ENCODE measurements at places on chromosomes 5 and 9.
A peak's percentile ranks its signal among the peaks of the same experiment; 100 is the strongest.

DNA sequence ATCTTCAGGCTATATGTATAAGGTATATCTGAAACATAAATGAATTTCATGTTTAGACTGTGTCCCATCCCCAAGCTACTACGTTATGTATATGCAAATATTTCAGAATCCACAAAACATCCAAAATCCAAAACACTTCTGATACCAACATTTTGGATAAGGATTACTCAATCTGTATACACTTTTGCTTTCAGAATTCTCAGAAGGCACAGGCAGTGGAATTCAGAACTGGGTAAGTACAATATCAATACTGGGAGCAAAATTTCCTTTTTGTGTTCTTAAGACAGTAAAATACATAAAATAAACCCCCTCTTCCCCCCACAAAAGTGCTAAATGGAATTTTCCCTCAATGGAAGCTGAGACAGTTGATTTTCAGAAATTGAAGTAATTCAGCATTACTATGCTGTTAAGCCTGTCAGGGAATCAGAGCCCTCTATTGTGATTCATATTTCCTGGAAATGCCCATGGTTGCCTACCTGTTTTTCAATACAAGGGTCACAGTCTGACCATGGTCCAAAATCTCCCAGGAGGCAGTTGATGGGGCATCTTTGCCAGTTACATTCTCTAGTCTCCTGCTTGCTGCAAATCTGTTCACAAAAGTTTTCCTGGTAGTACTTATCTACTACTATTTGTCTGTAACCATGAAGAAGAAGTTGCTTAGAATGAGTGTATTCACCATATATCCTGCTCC lies 12.1 kb downstream of the C6 start:
- H3K27ac ChIP-seq = no peak overlapping the region
- H3K4me3 ChIP-seq = no peak overlapping the region
- no peak for DNase-seq
- no peaks in the 10 kb centered on the region for H3K36me3 ChIP-seq

GRCh38 chr5:72844218-72844603 lies 27.8 kb downstream of the TNPO1 start:
- peaks cover 7% of the 10 kb centered on the region for H3K36me3 ChIP-seq
- no peaks in the 10 kb centered on the region for H3K27me3 ChIP-seq
- H3K27ac ChIP-seq = no peak overlapping the region
- no peak overlapping the region for H3K4me3 ChIP-seq
- H3K4me1 ChIP-seq = peaks cover 30% of the 10 kb centered on the region

DNA sequence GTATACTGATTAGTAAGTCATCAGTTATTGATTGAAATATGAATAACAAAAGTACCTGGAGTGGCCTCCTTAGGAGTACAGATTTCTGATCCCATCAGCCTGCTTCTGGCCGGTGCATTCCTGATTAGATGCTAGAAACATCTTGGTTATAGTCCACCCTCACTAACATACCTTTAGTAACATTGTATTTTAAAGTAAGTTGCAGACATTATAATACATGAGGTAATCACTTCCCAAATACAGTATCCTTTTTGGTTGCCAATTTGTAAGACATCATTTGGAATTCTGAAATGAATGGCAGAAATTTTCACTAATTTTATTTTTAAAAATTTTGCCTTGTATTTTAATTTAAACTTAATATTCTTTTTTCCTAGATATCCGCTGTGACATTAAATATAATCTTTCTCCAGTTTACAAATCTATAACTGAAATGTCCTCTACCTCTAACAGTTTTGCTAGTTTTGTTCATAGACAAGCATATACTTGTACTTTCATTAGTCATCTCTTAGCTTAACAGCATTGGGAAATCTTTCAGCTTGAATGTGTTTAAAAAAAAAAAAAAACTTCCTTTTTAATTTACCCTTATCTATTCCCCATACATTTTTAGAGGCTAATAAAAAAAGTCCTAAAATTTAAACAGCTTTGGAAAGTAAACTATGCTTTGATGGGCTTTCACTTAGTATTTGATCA lies 178.9 kb downstream of the XRCC4 start:
- H3K27ac ChIP-seq = no peak overlapping the region
- H3K27me3 ChIP-seq = no peaks in the 10 kb centered on the region
- H3K4me1 ChIP-seq = no peaks in the 10 kb centered on the region
- no peak overlapping the region for H3K4me3 ChIP-seq
- H3K36me3 ChIP-seq = peaks cover 4% of the 10 kb centered on the region
- DNase-seq = no peak

DNA sequence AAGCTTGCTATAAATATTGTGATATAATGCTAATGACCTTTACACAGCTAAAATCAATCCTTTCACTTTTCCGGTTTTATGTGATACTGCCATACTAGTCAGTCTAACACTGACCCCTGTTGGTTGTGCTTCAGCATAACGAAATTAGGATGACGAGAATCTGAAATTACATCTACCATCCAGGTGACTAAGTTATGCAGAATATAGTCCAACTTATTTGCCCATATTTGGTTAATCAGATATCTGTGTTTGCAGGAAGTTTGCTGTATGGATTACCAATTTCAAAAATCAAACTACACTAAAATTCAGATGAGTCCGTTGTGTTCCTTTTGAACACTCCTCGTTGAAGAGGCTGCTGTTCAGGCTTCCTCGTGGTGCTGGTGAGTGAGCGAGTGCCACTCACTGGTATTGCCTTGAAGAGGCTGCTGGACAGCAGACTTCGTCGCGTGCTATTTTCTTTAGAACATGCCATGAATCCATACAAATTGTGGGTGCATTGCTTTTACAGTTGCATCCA lies 32.5 kb downstream of the TENT4A start:
- no peaks in the 10 kb centered on the region for H3K27me3 ChIP-seq
- peaks cover 7% of the 10 kb centered on the region for H3K4me1 ChIP-seq
- DNase-seq = peak; percentile 35
- peaks cover 41% of the 10 kb centered on the region for H3K36me3 ChIP-seq
- H3K27ac ChIP-seq = no peak overlapping the region

GRCh38 chr5:44875661-44876605 lies 67.2 kb downstream of the MRPS30 start:
- H3K27ac ChIP-seq = peak overlapping the region; percentile 84
- peaks cover 25% of the 10 kb centered on the region for H3K4me1 ChIP-seq
- H3K27me3 ChIP-seq = no peaks in the 10 kb centered on the region
- DNase-seq = peak; percentile 52

DNA sequence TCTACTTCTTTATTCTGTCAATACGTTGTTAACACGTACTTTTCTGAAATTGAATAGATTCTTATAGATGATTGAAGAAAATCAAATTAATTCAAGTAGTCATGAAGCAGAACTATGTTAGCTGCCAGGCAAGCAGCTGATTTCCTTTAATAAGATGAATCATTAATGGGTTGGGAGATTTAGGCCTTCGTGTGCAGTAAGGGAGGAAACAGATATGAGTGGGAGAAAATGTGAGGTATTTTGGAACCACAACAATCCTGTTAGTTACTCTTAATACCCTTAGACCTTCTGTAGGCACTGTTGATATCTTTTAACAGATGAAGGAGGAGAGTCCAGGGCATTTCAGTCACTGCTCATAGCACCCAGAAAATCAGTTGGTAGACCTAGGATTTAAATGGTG lies 121.0 kb downstream of the AOPEP start:
- H3K36me3 ChIP-seq = peaks cover 3% of the 10 kb centered on the region
- no peak overlapping the region for H3K4me3 ChIP-seq
- no peak for DNase-seq
- no peaks in the 10 kb centered on the region for H3K27me3 ChIP-seq
- H3K4me1 ChIP-seq = peaks cover 19% of the 10 kb centered on the region
- H3K27ac ChIP-seq = no peak overlapping the region

DNA sequence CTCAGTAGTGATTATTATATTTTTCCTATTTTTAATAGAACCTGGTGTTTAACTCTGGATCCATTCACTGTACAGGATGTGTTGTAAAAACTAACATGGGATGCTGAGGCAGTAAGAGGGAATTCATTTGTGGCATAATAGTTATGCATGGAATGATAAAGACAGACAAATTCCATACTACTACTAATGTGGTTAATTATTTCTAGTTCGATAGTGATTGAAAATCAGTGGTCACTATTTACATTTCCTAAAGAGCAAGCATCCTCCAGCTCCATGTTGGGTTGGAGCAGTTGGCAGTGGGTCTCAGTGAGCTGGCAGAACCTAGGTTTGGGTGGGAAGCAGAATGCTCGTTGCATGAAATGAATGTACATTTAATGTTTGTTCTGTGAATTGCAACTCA lies 122.6 kb downstream of the SAXO1 start:
- H3K36me3 ChIP-seq = no peaks in the 10 kb centered on the region
- H3K4me3 ChIP-seq = no peak overlapping the region
- DNase-seq = no peak
- H3K27ac ChIP-seq = no peak overlapping the region
- H3K27me3 ChIP-seq = no peaks in the 10 kb centered on the region
- H3K4me1 ChIP-seq = no peaks in the 10 kb centered on the region

DNA sequence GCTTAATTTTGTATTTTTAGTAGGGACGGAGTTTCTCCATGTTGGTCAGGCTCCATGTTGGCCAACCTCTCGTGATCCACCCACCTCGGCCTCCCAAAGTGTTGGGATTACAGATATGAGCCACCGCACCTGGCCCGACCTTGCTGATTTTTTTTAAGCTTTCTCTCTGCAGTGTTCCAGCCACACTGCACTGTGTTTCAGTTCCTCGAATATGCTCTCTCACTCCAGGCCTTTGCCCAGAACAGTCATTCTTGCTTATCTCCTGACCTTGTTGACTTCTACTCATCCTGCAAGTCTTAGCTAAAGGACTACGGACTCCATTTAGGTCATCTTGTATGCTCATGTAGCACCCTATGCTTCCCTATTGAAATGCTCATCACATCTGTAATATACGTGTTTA lies 3.3 kb downstream of the SNAPC3 start:
- peaks cover 41% of the 10 kb centered on the region for H3K4me1 ChIP-seq
- H3K4me3 ChIP-seq = no peak overlapping the region
- H3K27ac ChIP-seq = no peak overlapping the region
- peaks cover 24% of the 10 kb centered on the region for H3K36me3 ChIP-seq
- no peak for DNase-seq

DNA sequence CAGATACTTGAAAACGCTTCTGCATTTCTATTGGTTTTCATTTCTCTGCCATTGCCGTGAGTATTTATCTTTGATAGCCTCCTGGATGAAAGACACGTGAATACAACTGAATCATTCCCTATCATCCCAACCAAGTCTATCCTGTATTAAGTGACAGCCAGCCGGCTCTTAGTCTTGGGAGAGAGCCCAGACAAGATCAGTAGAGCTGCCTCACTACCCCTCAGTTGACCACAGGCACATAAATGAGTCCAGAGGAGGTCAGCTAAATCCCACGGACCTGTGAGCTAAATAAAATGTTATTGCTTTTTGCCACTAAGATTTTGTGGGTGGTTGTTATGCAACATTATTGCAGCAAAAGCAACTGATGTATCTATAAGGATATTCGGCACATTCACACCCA lies 639.0 kb upstream of the ACO1 start:
- no peaks in the 10 kb centered on the region for H3K36me3 ChIP-seq
- H3K4me3 ChIP-seq = no peak overlapping the region
- H3K27me3 ChIP-seq = no peaks in the 10 kb centered on the region

DNA sequence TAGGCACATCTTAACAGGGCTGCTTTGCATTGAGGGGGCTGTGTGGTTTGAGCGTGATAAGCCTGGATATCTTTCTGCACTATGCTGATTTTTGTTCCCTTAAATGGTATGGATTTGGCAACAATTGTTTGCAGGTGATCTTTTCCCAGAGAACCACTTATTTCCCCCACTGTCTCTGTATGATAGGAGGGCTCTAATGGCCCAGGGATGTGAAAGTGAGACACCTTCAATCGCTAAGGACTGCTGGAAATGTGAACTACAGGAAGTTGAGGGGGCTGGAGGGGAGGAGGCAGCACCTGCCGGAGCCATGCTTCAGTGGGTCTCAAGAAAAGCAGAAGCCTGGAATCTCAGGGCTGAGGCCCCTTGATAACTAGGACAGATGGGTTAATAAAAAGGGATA lies 29.4 kb downstream of the SYK start:
- no peaks in the 10 kb centered on the region for H3K4me1 ChIP-seq
- no peak for DNase-seq
- no peaks in the 10 kb centered on the region for H3K36me3 ChIP-seq
- no peak overlapping the region for H3K27ac ChIP-seq

- H3K4me1 ChIP-seq = peaks cover 25% of the 10 kb centered on the region
- no peak for DNase-seq
- H3K27me3 ChIP-seq = no peaks in the 10 kb centered on the region
- H3K4me3 ChIP-seq = no peak overlapping the region
- no peaks in the 10 kb centered on the region for H3K36me3 ChIP-seq
These were observed 222.0 kb downstream of the MAN2A1 start for GRCh38 chr5:109911731-109912130.

GRCh38 chr5:40223884-40224402 lies 455.8 kb upstream of the PTGER4 start:
- DNase-seq = peak; percentile 66
- peaks cover 50% of the 10 kb centered on the region for H3K4me1 ChIP-seq
- H3K27ac ChIP-seq = peak overlapping the region; percentile 92

DNA sequence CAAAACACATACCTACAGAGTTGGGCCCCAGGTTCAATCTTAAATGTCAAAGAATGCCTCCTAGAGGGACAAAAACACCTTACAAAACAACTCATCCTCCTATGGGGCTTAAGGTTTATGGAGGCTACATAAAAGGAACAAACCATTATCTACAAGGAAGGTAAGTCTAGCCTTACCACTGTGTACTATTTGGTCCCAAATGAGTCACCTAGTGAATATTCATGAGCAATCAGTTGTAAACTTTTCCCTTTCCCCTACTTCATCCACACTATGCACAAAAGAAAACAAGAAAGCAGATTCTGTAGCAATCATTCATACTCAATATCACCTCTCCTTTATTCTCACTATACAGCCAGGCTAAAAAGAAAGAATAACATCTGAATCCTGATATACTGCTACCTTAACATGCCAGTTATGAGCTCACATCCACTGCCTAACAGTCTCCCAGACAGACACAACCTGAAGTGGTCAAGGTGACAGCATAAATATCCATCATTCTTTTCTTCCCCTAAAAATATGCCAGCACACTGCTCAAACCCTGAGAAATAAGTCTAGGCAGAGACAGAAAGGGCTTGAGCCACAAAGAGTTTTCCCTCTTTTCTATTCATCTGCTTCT lies 6.2 kb downstream of the OXCT1 start:
- peaks cover 64% of the 10 kb centered on the region for H3K4me1 ChIP-seq
- peak overlapping the region; percentile 10 for H3K4me3 ChIP-seq
- H3K36me3 ChIP-seq = peaks cover 25% of the 10 kb centered on the region
- no peak for DNase-seq
- no peaks in the 10 kb centered on the region for H3K27me3 ChIP-seq

GRCh38 chr5:171946000-171946781 lies 60.2 kb downstream of the FBXW11 start:
- no peak overlapping the region for H3K4me3 ChIP-seq
- no peak overlapping the region for H3K27ac ChIP-seq
- H3K4me1 ChIP-seq = peaks cover 36% of the 10 kb centered on the region
- DNase-seq = no peak
- no peaks in the 10 kb centered on the region for H3K27me3 ChIP-seq

- no peaks in the 10 kb centered on the region for H3K4me1 ChIP-seq
- no peak for DNase-seq
- no peaks in the 10 kb centered on the region for H3K27me3 ChIP-seq
- no peaks in the 10 kb centered on the region for H3K36me3 ChIP-seq
- H3K4me3 ChIP-seq = no peak overlapping the region
These were observed 998.5 kb upstream of the CDH6 start for GRCh38 chr5:30195036-30195435.
